Natural killer cell treated with Interleukin-12 subunit alpha and Interleukin-12 subunit beta and Interleukin-15 and Interleukin-18, amount 100 ng/mL, for 72 hours (primary cell): ENCODE measurements at places on chromosomes 16 and 17. TPM values are rescaled to one million over a fixed set of nuclear protein-coding genes. Genes with fewer than 3 reads are reported as not detected.
A peak's percentile ranks its signal among the peaks of the same experiment; 100 is the strongest.

DNA sequence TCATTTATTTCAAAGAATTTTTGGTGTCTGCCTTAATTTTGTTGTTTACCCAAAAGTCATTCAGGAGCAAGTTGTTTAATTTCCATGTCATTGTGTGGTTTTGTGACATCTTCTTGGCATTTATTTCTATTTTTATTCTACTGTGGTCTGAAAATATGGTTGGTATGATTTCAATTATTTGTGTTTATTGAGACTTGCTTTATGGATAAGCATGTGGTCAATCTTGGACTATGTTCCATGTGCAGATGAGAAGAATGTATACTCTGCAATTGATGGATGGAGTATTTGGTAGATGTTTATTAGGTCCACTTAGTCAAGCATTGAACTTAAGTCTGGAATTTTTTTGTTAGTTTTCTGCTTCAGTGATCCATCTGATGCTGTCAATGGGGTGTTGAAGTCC lies 383.0 kb downstream of the PMP22 start:
- DNase-seq: no peak

DNA sequence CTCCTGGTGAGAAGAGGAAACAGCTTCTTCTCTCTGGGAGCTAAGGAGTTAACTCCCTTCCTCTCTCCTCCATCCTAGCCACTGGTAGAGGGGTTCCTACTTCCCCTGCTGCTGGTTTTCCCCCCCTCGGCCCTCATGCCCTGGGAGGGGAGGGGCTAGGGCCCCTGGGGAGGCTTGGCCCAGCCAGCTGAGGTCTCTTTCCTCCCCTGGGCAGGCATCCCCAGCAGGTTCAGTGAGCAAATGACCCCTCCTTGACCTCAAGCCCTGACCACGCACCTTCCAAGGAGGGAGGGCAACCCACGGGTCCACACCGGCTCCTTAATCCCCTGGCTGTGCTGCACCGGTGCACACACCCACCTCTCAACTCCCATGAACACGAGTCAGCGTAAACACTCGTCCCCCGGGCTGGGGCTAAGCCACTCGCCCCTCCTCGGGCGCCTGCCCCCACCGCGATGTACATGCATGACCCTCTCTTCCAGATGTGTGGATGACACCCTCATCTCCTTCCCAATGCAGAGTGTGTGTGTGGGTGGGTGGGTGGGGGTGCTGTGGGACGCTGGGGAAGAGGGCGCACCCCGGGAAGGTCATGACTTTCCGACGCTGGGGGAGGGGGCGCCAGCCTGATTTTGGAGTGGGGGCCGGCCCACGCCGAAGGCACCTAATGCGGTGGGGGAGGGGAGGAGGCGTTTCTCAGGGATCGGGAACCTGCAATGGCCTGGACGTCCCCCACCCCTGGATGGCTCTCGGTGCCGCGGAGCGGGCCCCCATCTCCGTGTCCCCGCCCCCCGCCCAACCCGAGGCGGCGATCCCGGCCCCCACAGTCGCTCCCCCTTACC lies 33.7 kb downstream of the SRCIN1 start:
- no peak for DNase-seq

GRCh38 chr17:17088541-17089525 lies 46.6 kb downstream of the MPRIP start:
- DNase-seq: no peak

DNA sequence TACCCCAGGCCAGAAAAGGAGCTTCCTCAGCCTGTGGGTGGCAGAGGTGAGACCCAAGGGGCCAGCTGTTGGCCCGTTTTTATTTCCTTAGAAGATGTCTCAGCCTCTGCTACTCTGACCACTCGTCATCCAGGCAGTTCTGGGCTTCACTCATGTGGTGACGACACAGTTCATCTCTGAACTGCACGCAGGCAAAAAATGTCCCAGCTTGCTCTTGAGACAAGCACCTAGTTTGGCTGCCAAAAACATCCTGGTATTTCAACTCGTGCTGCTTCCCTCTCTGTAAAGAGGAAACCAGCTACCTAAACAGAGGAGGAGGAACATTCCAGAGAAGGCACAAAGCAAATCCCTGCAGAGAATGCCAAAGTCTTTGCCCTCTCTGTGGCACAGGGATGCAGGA lies 125.7 kb downstream of the XYLT1 start:
- DNase-seq: peak; percentile 76

- no peak for DNase-seq
Observed at GRCh38 chr16:75928295-75928694, 202.0 kb upstream of the CPHXL start.

- no peak for DNase-seq
Observed at GRCh38 chr16:31402687-31403086, 9.6 kb downstream of the ITGAD start.

SLC39A11 gene
- 56.1 TPM for total RNA-seq

CMTM4 gene
- 1.2 TPM for total RNA-seq

DNA sequence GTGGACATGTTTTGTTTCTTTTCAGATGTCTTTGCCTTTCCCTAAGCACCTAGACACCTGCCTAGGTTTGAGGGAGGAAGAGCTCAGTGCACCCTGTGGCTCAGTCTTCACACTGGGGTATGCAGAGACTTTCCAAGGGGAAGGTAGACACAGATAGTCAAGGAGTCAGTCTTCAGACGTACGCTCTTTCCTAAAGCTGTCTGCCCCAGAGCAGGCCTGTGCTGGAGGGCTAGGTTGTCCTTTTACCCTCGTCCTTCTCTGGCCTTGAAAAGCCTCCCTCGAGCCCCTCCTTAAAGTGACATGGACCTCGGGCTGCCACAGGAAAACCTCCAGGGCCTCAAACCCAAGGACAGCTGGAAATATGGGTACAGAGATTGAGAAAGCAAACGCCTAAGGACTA lies 103.7 kb downstream of the AATF start:
- DNase-seq: no peak

- DNase-seq: peak; percentile 28
Observed at GRCh38 chr17:19343671-19344151, 18.8 kb downstream of the B9D1 start.

DNA sequence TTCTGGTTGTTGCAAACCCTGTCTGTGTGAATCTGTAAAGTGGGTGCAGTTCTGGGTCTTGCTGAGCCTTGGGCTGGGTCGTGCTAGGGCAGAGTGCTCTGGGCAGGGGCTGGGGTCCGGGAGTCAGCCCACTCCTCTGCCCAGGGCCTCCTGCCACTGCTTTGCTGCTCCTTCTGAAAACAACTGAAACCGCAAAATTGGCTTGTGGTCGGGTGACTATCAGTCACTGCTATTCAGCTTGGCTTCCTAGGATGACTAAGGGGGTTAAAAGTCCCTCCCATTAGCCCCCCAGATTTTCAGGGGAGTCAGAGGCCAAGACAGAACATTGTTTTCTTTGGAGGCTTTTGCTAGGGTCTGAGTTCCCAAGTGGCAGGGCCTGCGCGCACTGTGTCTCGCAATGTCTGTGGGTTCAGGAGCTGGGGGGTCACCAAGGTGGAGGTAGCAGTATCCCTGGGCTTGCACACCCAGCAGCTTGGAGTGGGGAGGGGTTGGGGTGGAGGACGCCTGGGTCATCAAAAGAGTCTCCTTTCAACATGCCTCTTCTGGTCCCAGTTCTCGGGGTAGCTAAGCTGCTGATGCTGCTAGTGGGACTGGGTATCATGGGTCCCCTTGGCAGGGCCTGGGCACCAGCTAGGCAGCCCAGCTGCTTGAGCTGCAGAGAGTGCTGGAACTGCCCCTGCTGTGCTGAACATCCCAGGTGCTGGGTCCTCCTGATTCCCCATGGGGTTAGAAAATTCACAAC lies 13.5 kb upstream of the TBX21 start:
- DNase-seq: peak; percentile 85
